Stimulated activated CD8-positive, alpha-beta memory T cell treated with anti-CD3 and anti-CD28 coated beads, Interleukin-2, amount 100 ng/mL, for 1 hour (primary cell): ENCODE measurements at places on chromosomes 6 and 20.

DNA sequence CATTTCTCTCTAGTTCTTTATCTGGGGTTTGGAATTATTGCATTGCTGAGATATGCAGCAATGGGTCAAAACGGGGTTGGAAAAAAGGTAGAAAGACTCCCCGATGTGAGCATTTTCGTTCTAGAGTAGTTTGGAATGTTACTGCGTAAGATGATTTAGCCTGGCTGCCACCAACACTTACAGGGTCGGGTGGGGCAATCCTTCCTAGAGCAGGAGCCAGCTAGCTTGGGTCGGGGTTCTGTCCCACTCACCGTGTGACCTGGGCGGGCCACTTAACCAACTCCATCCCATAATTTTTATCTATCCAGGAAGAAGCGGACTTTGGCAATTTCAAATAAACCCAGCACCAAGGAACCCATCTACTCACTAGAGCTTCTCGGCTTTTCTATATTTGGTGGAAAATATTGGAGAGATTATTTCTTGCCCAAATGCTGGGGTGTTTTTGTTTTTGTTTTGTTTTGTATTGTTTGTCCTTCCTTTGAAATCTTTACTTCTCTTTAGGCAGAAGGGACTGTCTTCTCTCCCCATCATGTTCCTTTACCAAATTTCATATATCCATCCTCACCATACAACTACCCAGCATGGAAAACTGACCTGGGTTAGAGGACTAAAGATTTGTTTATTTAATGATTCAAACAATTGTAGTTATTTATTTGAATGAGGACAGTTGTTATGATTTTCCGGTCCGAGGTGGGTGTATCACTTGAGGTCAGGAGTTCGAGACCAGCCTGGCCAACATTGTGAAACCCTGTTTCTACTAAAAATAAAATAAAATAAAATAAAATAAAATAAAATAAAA lies 72.4 kb downstream of the GPX5 start:
- no peak for DNase-seq

GRCh38 chr6:29294499-29294914 lies 7.0 kb upstream of the OR14J1 start:
- DNase-seq, result no peak

GRCh38 chr6:90082847-90083246 lies 188.6 kb downstream of the GJA10 start:
- no peak for DNase-seq

- DNase-seq, result no peak
Observed at GRCh38 chr20:61724376-61724775, 341.3 kb downstream of the TAF4 start.

DNA sequence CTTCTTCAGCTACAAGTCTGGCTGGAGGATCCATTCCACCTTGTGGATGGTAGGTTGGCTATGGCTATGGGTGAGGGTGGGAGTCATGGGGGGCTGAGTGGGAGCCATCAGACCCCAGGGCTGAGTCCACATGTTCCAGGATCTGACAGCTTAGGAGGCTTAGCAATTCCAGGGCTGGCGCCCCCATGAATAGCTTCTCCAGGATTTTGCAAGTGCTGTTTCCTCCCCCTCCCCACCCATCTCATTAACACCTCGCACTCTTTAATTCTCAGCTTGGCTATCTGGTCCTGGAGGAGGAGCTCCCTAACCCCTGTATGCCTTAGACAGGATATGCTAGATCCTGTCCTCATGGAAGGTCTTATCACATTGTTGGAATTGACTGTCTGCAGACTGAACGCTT lies 39.0 kb upstream of the ANGPT4 start:
- no peak for DNase-seq

GRCh38 chr20:44208770-44209169 lies 1.8 kb downstream of the OSER1 start:
- no peak for DNase-seq

GRCh38 chr6:142165227-142165626 lies 18.2 kb downstream of the VTA1 start:
- DNase-seq, result no peak

DNA sequence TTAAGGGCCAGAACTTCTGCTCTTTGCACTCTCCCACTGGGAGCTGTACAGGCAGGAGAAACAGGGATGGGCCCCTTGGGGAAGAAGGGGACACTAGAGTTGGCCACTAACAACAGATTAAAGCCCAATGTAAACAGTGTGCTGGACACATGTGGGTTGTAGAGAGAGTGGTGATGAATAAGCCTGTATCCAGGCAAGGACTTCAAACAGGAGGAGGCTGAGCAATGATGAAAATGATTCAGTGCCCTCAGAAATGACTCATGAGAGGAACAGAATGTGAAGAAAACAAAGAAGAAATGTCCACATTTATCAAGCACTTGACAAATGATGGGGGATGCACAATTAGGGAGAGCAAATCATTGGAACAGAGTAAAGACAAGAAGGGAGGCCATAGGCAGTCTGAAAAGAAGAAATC lies 242.3 kb downstream of the TBX18 start:
- DNase-seq, result no peak

GRCh38 chr6:225121-225721 lies 67.1 kb upstream of the DUSP22 start:
- peak; percentile 20 for DNase-seq

GRCh38 chr20:18057994-18058349 lies 256 bp upstream of the OVOL2 start:
- DNase-seq, result no peak
